SK-N-DZ (cell line): ENCODE measurements at places on chromosomes 2 and 18.
A peak's percentile ranks its signal among the peaks of the same experiment; 100 is the strongest.

DNA sequence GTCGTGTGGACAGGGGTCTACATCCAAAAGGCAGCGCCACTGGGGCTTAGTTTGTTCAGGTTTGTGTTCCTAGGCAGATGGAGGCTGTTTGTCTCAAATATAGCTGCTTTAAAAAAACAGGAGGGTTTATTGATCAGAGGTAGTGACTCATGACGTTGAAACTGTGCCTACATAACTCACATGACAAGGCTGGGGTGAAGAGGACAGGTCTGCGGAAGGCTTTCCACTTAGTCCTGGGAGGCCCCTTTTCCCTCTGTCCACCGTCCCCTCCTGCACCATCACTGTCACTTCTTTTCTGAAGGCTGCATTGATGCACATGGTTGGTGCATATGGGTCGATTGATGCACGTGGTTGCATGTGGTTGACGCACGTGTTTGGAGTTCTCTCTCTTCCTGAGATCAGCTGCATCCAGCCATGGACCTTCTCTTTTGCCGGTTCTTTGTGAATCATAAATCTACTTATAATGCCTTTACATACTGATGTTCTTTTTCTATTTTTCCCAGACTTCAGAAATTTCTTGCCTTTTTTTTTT, 10.9 kb downstream of the SH3RF3 start:
- no peak for DNase-seq

DNA sequence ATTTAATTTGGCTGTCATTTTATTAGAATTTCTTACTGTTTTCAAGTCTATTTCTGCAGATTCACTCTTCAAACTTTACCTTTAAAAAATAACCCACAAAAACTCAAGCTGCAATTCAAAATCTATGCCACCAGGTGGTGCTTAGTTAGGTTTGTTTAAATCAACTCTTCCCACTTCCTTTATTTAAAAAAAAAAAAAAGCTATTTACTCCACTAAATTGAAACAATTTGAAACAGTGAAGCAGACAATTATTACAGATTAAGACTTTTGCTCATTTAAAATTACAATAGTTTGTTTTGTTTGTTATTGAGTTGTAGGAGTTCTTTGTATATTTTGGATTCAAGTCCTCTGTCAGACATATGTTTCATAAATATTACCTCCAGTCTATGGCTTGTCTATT, 300.0 kb downstream of the PDE11A start:
- DNase-seq, result peak; percentile 32

DNA sequence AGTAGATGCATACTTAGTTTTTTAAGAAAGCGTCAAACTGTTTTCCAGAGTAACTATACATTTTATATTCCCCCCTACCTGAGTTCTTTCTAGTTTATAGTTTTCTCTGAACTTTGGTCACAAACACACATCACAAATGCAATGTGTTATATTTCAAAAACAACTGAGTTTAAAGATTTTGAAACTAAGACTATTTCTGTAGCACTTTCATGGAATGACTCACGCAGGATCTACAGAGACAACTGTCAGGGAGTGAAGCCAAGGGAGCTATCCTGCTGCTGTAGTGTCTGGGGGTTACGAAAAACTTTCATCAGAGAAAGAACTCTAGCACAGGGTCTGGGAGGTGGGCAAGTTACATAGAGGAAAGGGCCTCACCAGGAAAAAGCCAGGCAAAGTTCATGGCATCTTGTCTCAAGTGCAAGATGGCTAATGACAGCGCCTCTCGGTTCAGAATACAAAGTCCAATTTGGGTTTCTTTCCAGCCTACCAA, 66.8 kb downstream of the UXS1 start:
- DNase-seq, result no peak

- DNase-seq, result no peak
Observed at GRCh38 chr2:236781933-236782816, 212.6 kb downstream of the ACKR3 start.

DNA sequence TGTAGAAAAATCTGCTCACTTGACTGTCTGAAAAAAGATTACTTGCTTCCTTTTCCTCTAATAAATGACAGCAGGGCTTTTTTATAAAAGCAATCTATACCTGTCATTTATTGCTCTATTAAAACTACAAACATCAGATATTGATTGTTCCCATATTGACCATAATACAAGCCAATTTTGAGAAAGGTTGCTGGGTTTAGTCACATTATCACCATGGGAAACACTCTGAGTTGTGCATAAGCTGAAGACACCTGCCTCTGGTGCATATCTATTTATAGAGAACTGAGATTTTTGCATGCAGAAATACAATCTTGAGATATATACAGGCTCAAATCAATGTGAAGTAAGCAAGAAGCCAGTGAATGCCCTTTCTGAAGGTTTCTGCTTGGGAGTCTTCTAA, 853.9 kb downstream of the DCC start:
- no peak for DNase-seq
